ENCODE measurements at places on chromosomes 5 and 9. TPM values are rescaled to one million over a fixed set of nuclear protein-coding genes. Genes with fewer than 3 reads are reported as not detected.

LHX2 gene
- not detected for total RNA-seq

SV2C gene
- total RNA-seq, result not detected

BTNL8 gene
- total RNA-seq, result 2.2 TPM

SHISAL2B gene
- not detected for total RNA-seq
